ENCODE measurements at places on chromosomes 2 and 18.

DNA sequence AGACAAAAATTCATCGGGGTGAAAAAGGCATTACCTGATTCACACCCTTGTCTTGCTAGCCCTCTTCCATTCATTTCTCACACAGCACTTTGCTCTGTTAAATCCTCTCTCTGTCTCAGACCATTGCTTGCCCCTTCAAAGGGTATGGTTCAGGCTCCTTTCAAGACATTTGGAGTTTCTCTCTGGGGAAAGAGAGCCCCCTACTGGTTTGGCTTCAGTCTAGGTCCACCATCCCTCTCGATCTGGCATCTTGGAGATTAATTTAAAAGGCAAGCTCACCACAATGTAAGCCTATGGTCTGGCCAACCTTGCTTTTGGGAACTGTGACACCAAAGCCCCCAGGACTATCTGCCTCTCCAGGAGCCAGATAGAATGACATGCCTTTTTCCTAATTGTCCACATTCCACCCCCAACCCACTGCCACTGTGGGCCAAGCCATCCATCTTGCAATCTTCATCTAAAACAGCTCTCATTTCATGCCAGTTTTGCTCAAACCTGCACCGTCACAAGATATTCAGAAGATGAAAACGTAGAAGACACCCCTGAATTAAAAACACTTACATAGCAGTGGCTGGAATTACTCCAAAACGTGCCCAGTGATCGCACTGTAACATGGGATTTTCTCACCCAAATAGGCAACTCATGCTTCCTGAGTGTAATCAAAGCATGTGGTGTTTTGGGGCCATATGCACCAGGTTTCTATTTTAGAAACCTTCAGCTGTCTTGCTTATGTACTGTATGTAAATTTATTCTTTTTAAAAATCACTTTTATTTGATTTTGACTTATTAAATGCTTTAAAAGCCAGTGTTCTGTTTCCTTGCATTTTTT, 93.9 kb downstream of the FARSB start:
- no peak for DNase-seq

GRCh38 chr2:98550165-98550564, 58.1 kb downstream of the COA5 start:
- DNase-seq: no peak

GRCh38 chr2:57432528-57432927, 614.1 kb upstream of the VRK2 start:
- DNase-seq: no peak

- DNase-seq: peak; percentile 29
Observed at GRCh38 chr18:40789286-40789685, 1165.7 kb upstream of the PIK3C3 start.

- DNase-seq: no peak
Observed at GRCh38 chr2:132873738-132874137, 203.7 kb upstream of the LYPD1 start.

Measured in epithelial cell of prostate (primary cell).